HCT116 (cell line): ENCODE measurements at places on chromosomes 11 and 22. TPM values are rescaled to one million over a fixed set of nuclear protein-coding genes. Genes with fewer than 3 reads are reported as not detected.
A peak's percentile ranks its signal among the peaks of the same experiment; 100 is the strongest.

The OR6T1 gene
- not detected for total RNA-seq

GRCh38 chr11:129895126-129896041, at the start of gene NFRKB:
Gene NFRKB (minus strand): TSS chr11:129895578. CDS start chr11:129892849, 2,729 bp downstream.
- peak within 1 kb of the TSS; percentile 81 for H3K4me3 ChIP-seq
- peak; percentile 18 for DNase-seq
- H3K36me3 ChIP-seq: peaks cover 17% of the 10 kb centered on the region
- H3K4me1 ChIP-seq: peaks cover 3% of the 10 kb centered on the region; the same call in 1 of the 2 replicates
- no peaks in the 10 kb centered on the region for H3K27me3 ChIP-seq

DNA sequence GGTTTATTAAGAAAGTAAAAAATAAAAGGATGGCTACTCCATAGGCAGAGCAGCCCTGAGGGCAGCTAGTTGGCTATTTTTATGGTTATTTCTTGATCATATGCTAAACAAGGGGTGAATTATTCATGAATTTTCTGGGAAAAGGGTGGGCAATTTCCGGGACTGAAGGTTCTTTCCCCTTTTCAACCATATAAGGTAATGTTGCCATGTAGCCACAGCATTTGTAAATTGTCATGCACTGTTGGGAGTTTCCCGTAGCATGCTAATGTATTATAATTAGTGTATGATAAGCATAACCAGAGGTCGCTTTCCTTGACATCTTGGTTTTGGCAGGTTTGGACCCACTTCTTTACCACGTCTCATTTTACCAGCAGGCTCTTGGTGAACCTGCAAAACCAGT, 610.4 kb upstream of the B3GAT1 start:
- H3K4me1 ChIP-seq: no peaks in the 10 kb centered on the region
- H3K27me3 ChIP-seq: peaks cover 3% of the 10 kb centered on the region
- H3K27ac ChIP-seq: no peak overlapping the region

The NRGN gene
- total RNA-seq: 33.3 TPM

GRCh38 chr11:93720522-93720921, 20.8 kb downstream of the TAF1D start:
- H3K27me3 ChIP-seq: no peaks in the 10 kb centered on the region
- peaks cover 14% of the 10 kb centered on the region for H3K36me3 ChIP-seq
- no peak for DNase-seq

The KCNQ1OT1 gene
- 1.1 TPM for total RNA-seq

DNA sequence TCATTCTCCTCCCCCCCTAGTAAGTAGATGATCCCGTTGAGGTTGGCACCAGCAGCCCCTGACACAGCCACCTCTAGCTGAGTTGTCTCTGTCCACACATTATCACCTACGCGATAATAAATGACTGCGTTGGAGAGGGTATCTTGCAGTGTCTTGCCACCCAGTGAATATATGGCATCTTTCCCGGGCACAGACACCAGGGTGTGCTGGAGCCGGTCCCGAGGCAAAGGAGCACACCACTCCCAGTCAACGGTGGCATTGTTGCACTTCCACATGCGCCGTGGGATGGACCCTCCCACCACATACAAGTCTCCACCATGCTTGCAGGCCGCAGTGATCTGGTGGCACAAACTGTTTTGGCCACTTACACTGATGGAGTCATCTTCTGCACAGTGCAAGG, 5.4 kb downstream of the KBTBD4 start:
- peaks cover 43% of the 10 kb centered on the region for H3K36me3 ChIP-seq
- H3K4me3 ChIP-seq: no peak overlapping the region
- no peak overlapping the region for H3K27ac ChIP-seq
- H3K4me1 ChIP-seq: peaks cover 14% of the 10 kb centered on the region
- no peaks in the 10 kb centered on the region for H3K27me3 ChIP-seq

- no peaks in the 10 kb centered on the region for H3K27me3 ChIP-seq
- peaks cover 5% of the 10 kb centered on the region for H3K4me1 ChIP-seq
- no peak overlapping the region for H3K27ac ChIP-seq
- no peak overlapping the region for H3K4me3 ChIP-seq
Observed at GRCh38 chr22:50576070-50576469, 2.2 kb downstream of the CPT1B start.

DNA sequence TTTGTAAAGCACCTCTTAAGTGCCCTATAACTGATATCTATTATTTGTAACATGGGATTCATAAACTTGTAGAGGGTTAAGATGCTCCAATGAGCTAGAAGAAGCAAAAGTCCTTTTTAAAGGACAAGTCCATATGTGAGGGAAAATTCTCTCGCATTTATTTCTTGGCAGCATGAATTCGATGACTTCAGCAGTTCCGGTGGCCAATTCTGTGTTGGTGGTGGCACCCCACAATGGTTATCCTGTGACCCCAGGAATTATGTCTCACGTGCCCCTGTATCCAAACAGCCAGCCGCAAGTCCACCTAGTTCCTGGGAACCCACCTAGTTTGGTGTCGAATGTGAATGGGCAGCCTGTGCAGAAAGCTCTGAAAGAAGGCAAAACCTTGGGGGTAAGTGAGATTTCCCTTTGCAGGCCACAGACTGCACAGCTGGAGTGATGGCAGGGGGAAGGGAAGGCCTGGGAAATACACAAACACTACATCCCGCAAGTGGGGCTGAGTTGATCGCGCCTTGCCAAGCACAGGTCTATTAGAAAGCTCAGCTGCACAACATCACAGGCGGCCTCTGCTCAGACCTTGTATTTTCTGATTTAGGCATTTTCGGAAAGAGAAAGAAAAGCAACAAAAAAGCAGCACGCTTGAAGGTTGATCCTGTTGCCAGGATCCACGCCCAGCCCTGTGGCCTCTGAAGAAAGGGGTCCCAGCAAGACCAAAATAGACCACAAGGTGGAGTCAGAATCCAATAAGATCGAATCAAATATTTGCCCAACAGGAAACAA, 1.5 kb downstream of the MS4A8 start:
- no peak overlapping the region for H3K27ac ChIP-seq
- H3K27me3 ChIP-seq: no peaks in the 10 kb centered on the region
- DNase-seq: peak; percentile 35
- H3K4me3 ChIP-seq: no peak overlapping the region

The UBQLNL gene
- total RNA-seq: not detected

The TRIM34 gene
- total RNA-seq: 0.42 TPM

DNA sequence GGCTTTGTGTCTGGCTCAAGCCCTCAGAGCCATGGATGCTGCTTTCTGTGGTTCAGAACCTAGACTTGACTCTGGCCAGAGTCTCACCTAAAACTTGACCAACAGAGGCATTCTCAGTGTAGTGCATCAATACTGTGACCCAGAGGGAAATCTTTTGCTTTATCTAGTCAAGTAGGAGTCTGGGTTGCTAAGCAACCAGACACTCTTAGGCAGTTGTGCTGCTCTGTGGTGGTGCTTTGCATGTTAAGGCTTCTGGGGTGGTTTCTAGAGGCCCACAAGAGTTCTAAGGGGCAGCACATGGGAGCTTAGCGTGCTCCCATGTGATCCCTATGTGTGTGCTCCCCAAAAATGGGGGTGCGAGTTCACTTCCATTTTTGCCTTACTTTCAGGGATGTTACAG, 224.6 kb upstream of the PLET1 start:
- H3K36me3 ChIP-seq: no peaks in the 10 kb centered on the region
- no peak overlapping the region for H3K27ac ChIP-seq
- no peaks in the 10 kb centered on the region for H3K4me1 ChIP-seq
- no peak for DNase-seq
- peaks cover 52% of the 10 kb centered on the region for H3K27me3 ChIP-seq
- H3K4me3 ChIP-seq: no peak overlapping the region

The ACTN3 gene
- total RNA-seq: not detected

The ART1 gene
- not detected for total RNA-seq
